Lung (tissue), 17 donors: ENCODE measurements at places on chromosomes 6 and 20. TPM values are rescaled to one million over a fixed set of nuclear protein-coding genes. Genes with fewer than 3 reads are reported as not detected.

DNA sequence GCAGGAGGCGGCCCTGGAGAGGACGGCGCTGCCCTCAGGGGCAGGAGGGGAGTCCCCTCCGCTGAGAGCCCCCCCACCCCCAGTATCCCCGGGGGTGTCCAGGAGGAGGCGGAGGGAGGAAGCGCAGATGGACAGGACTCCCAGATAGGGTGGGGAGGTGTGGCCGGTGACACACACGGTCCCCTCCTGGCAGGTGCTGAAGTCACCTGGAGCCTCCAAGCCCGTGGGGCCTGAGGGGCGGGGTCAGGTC lies 1.4 kb downstream of the STMN3 start:
- DNase-seq: no peak

DNA sequence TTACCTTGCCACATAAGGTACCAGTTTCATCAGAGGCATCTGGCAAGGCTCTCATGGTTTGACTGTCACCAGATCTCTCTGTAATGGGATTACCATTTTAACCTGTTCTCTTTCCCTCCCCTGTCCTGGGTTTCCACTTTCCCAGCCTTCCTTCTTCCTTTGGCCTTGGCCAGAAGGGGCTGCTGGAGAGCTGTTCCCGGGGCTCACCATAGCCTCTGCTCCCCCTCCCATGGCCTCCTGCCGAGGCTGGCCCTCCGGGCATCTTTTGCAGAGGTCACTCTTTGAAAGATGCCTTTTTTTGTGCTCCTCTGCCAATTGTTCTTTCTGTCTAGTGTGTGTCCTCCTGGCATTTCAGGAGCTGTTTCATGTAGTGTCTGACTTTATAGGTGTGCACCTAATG lies 100.7 kb upstream of the SCP2D1 start:
- DNase-seq: no peak

GRCh38 chr6:3535776-3536435 lies 79.1 kb upstream of the SLC22A23 start:
- no peak for DNase-seq

GRCh38 chr6:51273228-51273961 lies 454.7 kb downstream of the TFAP2B start:
- DNase-seq: no peak

GRCh38 chr6:6665555-6666243 lies 77.2 kb downstream of the LY86 start:
- DNase-seq: no peak

GRCh38 chr6:22884456-22884855 lies 315.1 kb downstream of the HDGFL1 start:
- peak; percentile 24 for DNase-seq

DNA sequence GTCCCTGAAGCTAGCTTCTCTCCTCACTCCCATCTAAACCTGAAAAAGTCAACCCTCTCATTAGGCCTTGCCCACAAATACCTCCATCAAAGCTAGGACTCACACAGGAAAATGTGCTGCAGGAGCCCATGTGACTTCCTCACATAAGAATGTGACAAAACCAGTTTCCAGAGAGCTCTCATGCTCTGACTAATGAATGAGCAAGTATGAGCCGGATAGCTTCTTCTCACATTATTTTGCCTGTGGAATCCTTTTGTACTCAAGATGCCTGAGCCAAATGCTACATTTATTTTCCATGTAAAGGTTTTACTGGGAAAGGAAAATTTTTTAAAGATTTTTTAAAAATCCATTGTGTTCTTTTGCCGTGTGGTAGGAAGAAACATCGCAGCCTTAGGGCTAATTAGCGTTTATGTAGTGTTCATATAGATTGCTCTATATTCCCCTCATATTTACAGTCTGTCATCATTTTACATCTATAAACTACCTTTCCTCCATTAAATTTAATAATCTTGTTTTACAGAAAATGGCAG lies 68.6 kb upstream of the CCN6 start:
- peak; percentile 53 for DNase-seq

DNA sequence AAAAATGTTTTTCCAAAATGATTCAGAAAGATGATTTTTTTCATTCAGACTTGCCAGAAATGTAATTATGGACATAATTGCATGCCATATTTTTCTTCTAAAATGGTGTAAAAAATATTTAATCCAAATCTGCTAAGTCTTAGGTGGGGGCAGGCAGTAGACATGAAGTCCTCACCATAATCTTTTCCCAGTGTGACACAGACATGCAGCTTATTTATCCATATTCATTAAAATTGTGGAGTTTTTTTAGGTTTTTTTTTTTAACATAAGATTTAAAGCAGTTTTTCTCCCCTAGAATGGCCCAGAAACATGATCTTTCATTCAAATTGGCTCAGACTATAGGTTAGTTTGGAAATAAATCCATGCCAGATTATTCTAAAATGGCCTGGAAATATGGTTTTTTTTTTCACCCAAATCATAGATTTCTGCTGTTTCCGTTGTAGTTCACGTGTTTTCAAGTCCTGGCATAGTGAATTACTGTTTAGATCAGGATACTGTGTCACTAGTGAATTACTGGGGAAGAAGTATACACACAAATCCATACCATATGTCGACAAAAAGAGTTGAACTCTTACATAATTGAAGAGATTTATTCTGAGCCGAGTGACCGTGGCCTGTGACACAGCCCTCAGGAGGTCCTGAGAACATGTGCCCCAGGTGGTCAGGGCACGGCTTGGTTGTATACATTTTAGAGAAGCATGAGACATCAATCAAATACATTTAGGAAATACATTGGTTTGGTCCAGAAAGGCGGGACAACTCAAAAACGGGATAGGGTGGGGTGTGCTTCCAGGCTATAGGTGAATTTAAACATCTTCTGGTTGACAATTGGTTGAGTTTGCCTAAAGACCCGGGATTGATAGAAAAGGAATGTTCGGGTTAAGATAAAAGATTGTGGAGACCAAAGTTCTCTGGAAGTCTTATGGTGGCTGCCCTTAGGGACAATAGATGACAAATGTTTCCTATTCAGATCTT lies 33.9 kb downstream of the ZNF133 start:
- DNase-seq: no peak

GRCh38 chr6:132253906-132254305 lies 147.4 kb downstream of the MOXD1 start:
- no peak for DNase-seq

- DNase-seq: no peak
These were observed 20.8 kb upstream of the SLC35D3 start for GRCh38 chr6:136901212-136901784.

DNA sequence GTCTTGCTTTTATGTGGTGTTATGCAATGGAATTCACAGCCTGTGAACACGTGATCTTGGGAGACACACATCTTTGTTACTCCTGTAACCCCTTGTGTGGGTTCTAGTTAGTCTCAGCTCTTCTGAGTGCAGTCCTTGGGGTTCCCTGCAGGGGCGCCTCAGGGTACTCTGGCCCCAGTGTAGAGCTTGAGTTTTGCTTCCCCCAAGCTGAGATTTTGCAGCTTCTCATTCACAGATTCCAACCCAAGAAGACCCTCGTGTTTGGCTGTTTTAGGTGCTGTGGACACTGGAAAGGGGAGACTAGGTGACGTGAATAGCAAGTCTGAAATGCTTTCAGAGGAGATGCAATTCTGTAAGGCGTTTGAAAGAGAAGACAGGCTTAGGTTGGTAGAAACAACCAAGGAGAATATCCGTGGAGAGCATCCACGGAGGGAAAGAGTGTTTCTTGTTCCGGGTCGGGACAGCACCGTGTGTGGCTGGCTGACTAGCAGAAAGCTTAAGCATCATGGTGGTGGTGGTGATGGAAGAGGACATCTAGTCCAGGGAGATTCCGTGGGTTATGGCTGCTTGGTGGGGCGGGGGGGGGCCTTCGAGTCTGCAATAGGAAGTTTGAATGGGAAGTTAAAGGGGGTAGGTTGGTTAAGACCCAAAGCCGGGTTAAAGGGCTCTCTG lies 30.1 kb downstream of the DUSP22 start:
- no peak for DNase-seq

DNA sequence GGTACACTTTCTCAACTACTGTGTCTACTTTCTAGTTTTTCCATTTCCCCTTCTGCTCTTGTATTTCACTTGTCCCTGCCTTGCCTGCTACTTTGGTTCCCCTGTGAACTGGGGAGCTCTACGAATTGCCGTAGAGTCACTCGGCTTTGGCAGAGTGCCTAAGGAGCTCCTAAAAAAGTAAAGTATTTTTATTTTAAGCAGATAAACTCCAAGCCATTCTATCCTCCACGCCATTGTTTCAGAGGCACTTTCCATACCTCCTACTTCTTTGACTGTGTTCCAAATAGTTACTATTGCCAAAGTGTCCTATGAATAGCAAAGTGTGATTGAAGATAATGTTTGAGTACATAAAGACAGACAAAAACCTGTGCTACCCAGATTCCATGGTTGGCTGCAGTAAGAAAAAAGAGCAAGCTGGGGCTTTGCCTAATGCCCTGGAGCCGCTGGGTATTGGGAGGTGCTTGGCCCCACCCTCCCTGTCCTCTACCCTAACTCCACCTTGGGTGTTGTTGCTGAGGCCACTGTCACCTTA lies 5.1 kb upstream of the MBOAT1 start:
- peak; percentile 49 for DNase-seq

- DNase-seq: no peak
These were observed 344.2 kb downstream of the HDGFL1 start for GRCh38 chr6:22913612-22914011.

DNA sequence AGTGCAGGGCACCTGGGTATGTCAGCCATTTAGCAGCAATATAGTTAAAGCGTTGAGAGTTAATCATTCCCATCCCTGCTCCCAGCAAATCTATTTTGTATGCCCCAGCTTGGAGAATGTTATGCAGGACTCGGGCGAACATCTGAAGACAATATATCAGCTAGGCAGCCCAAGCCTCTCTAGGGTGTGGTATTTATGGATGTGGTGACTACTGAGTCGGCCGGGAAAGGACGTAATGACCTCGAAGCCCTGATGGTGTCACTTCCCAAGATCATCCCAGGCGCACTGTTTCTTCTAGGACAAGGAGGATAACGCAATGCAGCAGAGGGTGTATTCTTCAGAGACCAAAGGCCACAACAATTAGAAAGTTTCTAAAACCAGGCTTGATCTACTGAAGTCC lies 63.6 kb upstream of the FAM184A start:
- DNase-seq: no peak

DNA sequence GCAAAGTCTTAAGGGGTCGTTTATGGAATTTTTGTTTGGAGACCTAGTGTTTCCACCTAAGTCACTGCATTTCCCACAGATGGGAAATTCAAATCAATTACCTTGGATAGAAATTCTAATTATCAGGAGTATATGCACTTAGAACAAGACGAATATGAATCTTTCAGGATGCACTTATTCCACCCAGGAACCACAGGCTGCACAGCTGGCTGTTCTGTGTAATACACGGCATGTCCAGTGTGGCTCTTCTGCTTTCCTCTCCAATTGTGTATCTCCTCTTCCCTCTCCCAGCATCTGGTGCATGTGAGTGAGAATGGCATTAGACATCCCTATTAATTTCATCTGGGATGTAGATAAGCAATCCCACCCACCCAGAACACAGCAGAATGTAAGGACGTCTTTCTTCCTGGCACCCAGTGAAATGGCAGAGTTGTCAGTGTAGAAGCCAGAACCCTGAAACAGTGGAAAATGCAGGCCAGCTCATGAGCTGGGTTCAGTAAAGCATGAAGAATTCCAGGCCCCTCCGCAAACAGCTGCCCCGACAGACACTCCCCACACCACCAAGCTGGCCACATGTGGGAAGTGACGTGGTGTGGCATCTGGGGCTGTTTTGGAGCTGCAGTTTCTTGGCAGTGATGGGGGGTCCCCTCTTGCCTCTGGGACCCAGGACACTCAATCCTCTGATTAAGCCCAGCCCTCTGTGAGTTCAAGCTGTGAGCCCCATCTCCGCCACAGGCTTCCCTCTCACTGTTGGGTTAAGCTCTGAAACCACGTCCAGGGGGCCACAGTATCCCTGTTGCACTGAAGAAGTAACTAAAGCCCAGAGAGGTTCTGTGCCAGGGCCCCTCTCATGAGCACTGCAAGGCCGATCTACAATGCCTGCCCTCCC lies 180.1 kb upstream of the CST7 start:
- DNase-seq: peak; percentile 4

Gene TBX18
- 0.18 TPM for polyA plus RNA-seq

Gene ARMH2
- polyA plus RNA-seq: 1.1 TPM

Gene ZBTB24
- 4.4 TPM for polyA plus RNA-seq

Gene RAD21L1
- polyA plus RNA-seq: not detected
